ENCODE measurements at places on chromosomes 12 and 14.

- no peak for DNase-seq
Observed at GRCh38 chr12:116813271-116814041, 67.8 kb downstream of the HRK start.

DNA sequence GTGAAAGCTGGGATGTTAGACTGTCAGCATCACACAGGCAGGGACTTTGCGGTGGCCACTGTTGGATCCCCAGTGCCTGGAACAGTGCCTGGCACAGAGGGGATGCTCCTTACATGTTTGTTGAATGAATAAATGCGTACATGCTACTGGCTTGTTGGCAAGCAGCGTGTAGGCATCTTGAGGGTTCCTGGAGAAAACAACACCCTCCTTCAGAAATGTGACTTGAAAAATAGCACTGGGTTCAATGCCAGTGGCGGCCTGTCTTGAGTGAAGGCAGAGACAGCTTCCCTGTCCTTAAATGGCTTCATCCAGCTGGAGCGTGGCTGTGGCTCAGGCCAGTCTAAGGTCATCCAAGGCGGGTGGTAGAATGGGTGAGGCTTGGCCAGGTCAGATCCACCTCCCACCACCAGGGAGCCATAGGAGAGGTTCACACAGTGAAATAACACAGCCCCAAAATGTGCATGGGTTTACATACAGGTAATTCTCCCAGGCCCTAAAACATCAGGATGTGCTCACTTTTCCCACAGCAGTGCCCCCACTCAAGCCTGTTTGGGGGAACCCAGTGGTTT, 171.4 kb downstream of the PHETA1 start:
- no peak for DNase-seq

- DNase-seq = peak; percentile 73
Observed at GRCh38 chr12:121296618-121297434, at the start of gene CAMKK2. TSS of gene CAMKK2 (minus strand) at chr12:121296709. CDS start at chr12:121274526, 22,183 bp downstream.

- DNase-seq = peak; percentile 36
Observed at GRCh38 chr14:100587086-100587762, at the start of gene BEGAIN. TSS of gene BEGAIN (minus strand) at chr14:100587417. CDS start at chr14:100587290, 127 bp downstream.

- no peak for DNase-seq
Observed at GRCh38 chr14:72868500-72868899, 25.4 kb downstream of the DPF3 start.

GRCh38 chr12:85836197-85837090, at the start of gene RASSF9:
TSS of gene RASSF9 (minus strand) at chr12:85836409. CDS start at chr12:85836201, 208 bp downstream.
- DNase-seq = no peak

DNA sequence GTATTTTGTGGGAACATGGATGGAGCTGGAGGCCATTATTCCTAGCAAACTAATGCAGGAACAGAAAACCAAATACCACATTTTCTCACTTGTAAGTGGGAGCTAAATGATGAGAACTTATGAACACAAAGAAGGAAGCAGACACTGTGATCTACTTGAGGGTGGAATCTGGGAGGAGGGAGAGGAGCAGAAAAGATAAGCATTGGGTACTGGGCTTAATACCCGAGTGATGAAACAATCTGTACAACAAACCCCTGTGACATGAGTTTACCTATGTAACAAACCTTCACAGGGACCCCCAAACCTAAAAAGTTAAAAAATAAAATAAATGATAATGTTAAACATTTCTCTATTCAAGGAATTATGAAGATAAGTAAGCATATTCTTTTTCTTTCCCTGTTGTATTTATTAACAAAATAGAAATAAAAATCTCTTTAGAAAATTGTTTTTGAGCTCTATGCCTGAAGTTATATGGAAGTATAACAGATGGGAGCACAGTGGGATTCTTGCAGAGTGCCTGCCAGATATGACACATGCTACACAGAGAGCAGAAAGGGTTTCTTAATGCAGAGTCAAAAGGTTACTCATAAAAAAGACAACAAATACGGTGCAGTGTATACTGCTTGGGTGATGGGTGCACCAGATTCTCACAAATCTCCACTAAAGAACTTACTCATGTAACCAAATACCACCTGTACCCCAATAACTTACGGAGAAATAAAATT, 52.0 kb upstream of the SYNE2 start:
- DNase-seq = no peak

- peak; percentile 17 for DNase-seq
Observed at GRCh38 chr12:130916241-130916911, 37.3 kb upstream of the ADGRD1 start.

DNA sequence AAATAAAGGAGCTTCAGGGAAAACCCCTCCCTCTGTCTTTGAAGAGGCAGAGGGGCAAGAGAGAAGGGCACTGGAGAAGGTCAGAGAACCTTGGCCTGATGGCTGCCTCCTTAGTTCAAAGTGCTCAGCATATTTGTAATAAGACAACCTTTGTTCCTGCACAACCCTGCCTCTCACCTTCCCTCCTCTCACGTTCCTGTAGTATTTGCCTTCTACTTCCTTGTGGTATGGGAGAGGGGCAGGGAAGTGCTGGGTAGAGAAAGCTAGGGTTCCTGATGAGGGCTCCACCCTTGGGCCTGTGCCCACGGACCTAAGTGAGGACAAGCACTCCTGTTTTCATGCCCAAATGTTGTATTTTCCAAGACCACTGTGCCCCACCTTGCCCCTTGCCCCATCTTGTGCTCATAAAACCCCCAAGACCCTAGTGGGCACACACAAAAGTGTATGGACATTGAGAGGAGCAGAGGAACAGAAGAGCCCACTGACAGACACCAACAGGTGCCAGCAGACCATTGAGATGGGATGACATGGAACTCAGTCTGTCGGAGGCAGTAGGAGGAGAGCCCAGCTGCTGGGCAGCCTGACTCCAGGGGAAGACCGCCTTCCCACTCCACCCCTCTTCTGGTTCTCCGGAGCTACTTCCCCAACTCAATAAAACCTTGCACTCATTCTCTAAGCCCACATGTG, 261.5 kb upstream of the CCDC196 start:
- no peak for DNase-seq

DNA sequence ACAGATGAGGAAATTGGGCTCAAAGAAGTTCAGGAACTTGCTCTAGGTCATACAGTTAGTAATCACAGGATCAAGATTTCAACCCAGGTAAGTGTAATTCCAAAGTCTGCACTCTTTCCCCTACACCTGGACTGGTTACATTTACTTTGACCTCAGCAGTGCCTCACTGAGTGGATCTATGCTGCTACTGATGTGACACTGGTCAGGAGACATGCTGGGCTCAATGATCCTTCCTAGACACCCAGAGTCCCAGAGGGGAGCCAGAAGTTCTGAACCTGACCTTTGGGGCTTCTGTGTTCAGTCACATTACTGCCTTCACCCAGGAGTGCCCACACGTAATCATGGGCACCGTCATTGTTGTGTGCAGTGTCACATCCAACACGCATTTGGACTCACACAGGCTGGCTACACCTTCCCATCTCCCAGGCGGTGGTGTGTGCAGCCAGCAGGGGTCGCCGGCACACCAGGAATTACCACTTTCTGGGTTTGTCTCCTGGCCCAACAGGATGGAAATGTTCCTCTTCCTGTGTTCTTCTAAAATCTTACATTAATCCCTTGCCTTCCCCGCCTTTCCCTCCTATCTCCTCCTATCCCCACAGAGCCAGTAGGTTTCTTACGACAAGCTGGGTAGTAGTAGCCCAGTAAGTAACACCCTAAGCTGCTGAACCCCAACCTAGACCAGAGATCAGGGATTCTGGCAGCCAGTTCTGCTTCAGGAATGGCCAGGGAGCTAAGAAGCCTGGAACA, 25.6 kb downstream of the CALCOCO1 start:
- DNase-seq = peak; percentile 72

GRCh38 chr12:132133952-132134652, 10.0 kb downstream of the DDX51 start:
- DNase-seq = no peak

DNA sequence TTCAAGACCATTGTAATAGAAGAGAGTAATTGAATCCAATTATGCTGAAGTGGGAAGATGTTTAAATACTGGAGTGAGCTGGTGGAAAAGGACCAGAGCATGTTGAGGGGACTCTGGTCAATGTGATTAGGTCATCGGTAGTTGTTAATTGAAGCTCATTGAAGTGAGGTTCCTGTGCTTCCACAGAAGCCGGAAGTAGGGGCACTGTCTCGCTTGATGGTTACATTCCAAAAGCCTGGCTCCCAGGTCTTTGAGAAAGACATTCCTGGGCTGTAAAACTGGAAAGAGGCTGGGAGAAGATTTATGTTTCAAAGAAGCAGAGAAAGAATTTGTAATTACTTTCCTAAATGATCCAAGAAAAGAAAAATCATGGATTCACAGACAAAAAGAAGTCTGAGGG, 12.3 kb upstream of the CLECL1 start:
- DNase-seq = no peak

GRCh38 chr14:67018720-67019119, 170.5 kb upstream of the GARIN2 start:
- DNase-seq = no peak

DNA sequence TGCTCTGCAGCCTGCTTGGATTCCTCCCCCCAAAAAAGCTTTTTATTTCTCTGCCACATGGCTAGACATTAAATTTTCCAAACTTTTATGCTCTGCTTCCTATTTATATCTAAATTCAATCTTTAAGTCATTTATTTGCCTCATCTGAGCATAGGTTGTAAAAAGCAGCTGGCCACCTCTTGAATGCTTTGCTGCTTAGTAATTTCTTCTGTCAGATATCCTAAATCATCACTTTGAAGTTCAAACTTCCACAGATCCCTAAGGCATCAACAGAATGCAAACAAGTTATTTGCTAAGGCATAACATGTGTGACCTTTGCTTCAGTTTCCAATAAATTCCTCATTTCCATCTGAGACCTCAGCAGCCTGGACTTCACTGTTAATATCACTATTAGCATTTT, 209.6 kb downstream of the FSCB start:
- no peak for DNase-seq

DNA sequence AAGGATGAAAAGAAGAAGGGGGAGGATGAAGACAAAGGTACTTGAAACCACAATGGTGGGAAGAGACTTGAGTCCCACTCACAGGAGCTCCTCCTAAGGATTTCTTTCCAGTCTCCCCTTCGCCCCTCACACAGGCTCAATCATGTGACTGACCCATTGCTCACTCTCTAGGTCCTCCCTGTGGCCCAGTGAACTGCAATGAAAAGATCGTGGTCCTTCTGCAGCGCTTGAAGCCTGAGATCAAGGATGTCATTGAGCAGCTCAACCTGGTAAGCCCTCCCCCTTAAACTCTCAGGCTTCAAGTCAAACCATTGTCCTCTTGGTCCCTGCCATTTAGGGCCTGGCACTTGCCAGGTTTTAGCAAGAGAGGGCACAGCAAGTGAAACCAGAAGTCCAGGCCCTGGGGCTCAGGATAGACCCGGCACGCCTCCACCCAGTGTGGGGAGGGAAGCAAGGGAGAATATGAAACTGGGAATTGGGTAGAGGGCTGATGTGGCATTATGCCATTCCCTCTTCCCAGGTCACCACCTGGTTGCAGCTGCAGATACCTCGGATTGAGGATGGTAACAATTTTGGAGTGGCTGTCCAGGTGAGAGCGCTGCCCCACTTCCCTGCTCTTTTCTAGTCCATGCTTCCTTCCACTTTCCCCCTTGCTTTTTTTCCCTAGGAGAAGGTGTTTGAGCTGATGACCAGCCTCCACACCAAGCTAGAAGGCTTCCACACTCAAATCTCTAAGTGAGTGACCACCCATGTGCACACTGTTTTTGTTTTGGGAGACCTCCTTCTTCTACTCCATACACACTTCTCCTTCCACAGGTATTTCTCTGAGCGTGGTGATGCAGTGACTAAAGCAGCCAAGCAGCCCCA, 1.8 kb downstream of the PSME1 start:
- no peak for DNase-seq

DNA sequence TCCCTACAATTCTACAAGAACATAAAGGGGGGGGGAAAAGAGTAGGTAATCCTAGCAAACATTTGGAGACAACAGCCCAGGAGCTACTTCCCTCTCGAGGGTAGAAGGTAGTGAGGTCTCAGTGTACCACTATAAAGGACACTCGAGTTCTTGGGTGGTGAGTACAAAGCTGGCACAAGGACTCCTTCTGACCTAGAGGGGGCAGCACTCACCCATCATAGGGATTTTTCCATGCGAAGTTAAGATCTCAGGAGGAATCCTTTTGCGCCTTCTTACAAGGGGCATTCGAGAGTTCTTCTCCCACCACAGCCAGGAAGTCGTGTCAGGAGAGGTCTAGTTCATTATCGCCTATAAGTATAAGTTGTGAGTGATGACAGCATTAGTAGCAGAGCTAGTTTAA, 200.2 kb upstream of the RBM19 start:
- no peak for DNase-seq

DNA sequence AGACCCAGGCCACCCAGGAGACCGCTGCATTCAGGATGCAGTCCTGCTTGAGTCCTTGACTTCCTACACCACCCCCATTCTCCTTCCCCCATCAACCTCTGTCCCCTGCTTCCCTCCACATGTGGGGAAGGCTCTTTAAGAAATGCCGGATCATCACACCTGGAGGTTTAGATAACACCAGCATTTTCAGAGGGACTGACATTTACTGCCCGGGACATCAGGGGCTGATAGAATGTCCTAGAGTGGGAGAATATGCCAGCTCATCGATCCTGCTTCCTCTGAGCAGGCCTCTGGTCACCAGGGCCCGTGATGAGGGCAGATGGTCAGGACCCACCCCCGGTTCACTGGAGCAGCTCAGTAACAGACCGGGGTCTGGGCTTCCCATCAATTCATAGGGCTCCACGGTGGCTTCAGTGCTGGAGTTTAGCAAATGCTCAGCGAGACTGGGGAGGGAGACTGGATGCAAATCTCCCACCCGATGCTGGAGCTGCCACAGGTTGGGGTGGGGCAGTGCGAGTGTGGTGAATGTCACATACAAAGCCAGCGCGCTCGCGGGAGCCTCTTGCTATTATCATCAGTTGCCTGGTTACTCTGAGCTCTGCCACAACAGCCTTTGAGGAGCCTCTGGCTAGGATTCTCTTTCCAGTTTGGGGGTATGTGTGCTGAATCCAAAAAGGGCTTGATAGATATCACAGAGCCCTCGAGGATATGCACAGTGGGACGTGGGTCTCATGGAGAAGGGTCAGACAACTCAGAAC, 111.6 kb downstream of the RBM19 start:
- DNase-seq = no peak
